Activated CD8-positive, alpha-beta memory T cell treated with anti-CD3 and anti-CD28 coated beads for 1 hour (primary cell): ENCODE measurements at places on chromosomes 2 and 18.

DNA sequence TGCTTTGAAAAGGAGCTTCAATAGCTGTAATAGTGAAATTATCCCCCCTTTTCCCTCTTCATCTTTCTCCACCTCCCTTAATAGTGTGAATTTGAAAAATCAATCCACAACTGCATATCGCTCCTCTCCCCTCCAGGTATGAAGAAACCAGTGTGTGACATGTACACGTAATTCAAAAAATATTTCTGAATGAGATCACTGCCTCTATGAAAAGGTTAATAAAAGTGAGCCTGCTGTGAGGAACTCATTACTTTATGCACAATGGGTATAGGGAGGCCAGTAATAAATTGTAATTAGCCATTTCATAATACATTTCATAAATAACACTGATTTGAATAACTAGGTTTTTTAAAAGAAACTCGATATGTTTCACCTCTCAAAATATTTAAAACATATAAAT lies 209.0 kb upstream of the KYNU start:
- no peak for DNase-seq

DNA sequence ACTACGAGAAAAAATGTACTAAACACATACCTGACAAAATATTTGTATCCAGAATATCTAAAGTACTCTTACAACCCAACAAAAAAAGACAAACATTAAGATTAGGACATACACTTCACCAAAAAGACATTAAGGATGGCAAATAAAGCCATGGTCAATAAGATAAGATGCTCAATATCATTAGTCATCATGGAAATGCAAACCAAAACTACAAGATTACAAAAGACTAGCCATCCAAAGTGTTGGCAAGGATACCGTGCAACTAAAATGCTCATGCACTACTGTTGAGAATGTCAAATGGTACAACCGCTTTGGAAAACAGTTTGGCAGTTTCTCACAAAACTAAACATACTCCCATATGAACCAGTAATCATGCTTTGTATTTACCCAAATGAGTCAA lies 29.7 kb downstream of the MAP3K2 start:
- DNase-seq, result no peak

DNA sequence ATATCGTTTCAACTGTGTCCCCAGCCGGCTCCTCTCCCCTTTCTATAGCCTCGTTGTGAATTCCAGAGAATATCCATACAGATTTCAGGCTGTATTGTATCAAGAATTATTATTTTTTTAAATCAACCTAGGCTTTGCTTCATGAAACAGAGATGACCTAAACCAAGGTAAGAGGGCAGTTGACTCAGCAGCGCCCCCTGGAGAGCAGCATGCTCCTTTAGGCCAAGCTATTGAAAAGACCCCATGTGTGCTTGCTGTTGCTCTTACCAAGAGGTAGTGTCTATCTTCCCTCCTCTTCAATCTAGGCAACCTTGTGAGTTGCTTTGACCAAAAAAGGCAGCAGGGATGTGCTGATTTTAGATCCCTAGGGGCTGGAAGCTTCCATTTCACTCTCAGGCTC lies 426.7 kb upstream of the SMIM21 start:
- DNase-seq, result no peak

- DNase-seq, result no peak
Measured at GRCh38 chr2:105592288-105592687, 152.4 kb upstream of the NCK2 start.

GRCh38 chr2:127884436-127884835 lies 1.3 kb downstream of the AMMECR1L start:
- DNase-seq, result no peak

GRCh38 chr2:150729495-150729955 lies 242.1 kb upstream of the RND3 start:
- DNase-seq, result no peak

GRCh38 chr2:234502285-234502918 lies 5.5 kb upstream of the ARL4C start:
- DNase-seq, result no peak

GRCh38 chr2:169649278-169649677 lies 44.9 kb downstream of the CFAP210 start:
- no peak for DNase-seq

- no peak for DNase-seq
Measured at GRCh38 chr2:58195662-58196061, 45.5 kb downstream of the FANCL start.

- DNase-seq, result peak; percentile 26
Measured at GRCh38 chr18:13217466-13217961, 1.0 kb upstream of the LDLRAD4 start.

GRCh38 chr18:36398419-36398818 lies 100.9 kb downstream of the FHOD3 start:
- DNase-seq, result no peak

DNA sequence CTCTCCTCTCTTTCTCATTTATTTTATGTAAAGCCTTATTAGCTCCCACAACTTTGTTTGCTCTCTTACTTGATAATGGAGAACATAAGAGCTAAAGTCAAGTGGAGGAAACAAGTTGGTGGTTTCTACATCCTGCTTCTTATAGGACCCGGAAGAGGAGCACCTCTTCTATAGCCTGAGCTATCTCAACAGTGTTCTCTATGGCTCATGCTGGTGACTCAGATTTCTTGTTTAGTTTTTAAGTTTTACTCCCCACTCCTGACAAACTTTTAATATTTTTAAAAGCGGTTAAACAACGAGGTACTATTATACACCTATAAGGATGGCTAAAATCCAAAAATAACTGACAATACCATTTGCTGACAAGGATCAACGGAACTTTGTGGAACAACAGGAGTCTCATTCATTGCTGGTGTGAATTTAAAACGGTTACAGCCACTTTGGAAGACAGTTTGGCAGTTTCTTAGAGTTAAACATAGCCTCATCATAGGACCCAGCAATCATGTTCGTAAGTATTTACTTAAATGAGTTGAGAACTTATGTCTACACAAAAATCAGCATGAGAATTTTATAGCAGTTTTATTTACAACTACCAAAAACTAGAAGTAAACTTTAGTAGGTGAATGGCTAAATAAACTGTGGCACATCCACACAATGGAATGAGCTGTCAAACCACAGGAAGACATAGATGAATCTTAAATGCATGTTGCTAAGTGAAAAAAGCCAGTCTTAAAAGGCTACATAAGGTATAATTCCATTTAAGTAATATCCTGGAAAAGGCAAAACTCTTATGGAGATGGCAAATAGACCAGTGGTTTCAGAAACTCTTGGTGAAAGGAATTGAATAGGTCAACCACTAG lies 12.7 kb upstream of the CDC42EP3 start:
- DNase-seq, result no peak

- no peak for DNase-seq
Measured at GRCh38 chr2:220465700-220466099, 838.3 kb downstream of the SLC4A3 start.

DNA sequence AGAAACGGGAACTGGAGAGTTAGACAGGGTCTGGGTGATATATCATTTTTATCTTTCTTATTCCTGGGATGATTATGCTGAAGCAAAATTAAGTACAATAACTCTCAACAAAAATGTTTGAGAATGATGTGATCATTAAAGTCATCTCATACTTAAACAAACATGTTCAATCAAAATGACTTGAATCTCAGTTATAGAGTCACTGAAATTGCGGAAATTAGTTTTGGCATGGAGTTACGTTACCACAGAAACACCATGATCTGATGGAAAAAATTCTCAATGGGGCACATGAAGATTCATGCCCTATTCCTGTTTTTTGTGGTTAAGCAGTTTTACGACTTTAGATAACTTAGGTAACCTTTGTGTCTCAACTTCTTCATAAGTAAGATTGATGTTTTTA lies 757.7 kb downstream of the EPHA4 start:
- no peak for DNase-seq

DNA sequence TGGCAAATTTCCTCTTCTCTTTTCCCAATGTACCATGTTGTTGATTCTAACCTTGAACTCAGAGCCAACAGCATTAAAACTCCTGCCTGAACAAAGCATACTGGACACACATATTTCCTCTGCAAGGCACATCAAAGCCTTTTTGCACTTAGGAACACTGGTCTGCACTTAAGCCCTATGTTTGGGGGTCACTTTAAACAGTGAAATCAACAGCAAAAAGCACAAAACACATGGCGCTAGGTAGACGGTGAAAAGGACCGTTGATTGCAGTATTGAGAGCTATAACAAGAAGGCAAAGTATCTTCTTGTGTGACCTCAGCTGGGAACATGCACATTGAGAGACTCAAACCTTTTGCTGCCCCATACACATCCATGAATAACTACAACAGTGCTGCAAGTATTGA lies 83.9 kb upstream of the SH3BP4 start:
- no peak for DNase-seq

- no peak for DNase-seq
Measured at GRCh38 chr2:187117483-187117882, 268.5 kb upstream of the ZSWIM2 start.

GRCh38 chr2:188785061-188785460 lies 189.1 kb upstream of the COL3A1 start:
- DNase-seq, result no peak

- DNase-seq, result no peak
Measured at GRCh38 chr2:17557596-17557995, 17.1 kb downstream of the VSNL1 start.

GRCh38 chr2:188477564-188478103 lies 186.0 kb downstream of the GULP1 start:
- no peak for DNase-seq

- no peak for DNase-seq
Measured at GRCh38 chr2:206250041-206250897, 24.2 kb upstream of the ZDBF2 start.

- DNase-seq, result no peak
Measured at GRCh38 chr2:68687018-68687417, 43.6 kb downstream of the PROKR1 start.

DNA sequence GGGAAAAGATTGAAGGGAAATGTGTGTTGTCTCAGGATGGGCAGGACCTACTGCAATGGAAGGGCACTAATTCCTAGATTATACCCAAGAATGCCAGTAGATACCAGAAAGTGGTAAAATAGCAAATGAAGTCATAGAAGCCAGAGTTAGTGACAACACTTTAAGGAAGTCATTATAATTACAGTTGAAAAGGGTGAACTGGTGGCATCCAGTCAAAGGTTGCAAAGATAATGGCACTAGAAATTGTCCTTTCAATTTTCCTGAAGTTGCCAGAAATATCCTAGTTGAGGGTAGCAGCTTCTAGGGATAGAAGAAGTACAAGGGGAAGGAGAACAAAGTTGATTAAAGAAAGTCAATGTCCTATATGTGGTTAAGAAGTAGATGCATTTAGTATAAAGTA lies 68.8 kb upstream of the GLS start:
- no peak for DNase-seq

GRCh38 chr2:109239720-109240119 lies 110.7 kb downstream of the SH3RF3 start:
- DNase-seq, result no peak

DNA sequence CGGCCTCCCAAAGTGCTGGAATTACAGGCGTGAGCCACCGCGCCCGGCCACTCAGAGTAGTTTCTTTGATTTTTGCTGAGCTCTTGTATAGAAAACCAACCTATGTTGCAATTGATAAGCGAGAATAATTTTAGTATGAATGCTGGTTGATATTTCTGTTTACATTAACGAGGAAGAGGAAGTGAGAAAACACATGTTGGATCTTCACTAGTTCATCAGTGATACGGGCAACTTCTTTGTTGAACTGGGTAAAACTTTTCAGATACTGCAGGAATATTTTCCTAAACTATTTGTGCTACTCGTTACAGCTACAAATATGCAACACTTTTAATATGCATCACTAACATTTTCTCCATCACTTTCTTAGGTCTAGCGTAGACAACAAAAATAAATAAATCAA lies 67.9 kb upstream of the SLC25A52 start:
- no peak for DNase-seq

GRCh38 chr2:161965994-161966393 lies 108.0 kb downstream of the DPP4 start:
- no peak for DNase-seq

GRCh38 chr18:32302806-32303205 lies 113.0 kb downstream of the MEP1B start:
- no peak for DNase-seq

DNA sequence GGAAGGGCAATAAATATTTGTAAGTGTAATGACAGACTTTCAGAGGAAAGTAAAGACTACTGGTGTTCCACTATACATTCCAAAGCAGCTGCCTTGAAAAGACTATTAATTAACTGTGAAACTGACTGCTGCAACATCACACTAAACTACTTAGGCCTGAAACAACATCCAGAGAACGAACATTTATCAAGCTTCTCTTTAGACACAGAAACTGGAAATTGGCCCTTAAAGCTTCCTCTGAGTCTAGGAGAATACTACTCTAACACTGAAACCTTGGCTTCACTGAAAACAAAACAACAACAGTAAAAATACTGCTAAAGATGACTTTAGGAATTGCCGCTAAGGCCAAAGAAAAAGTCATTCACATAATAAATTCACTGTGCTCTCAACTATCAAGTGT lies 74.6 kb downstream of the ESCO1 start:
- DNase-seq, result no peak

GRCh38 chr2:148971547-148971946 lies 67.0 kb upstream of the LYPD6B start:
- DNase-seq, result no peak

GRCh38 chr18:8368512-8369217 lies 240.6 kb upstream of the RAB12 start:
- DNase-seq, result no peak

DNA sequence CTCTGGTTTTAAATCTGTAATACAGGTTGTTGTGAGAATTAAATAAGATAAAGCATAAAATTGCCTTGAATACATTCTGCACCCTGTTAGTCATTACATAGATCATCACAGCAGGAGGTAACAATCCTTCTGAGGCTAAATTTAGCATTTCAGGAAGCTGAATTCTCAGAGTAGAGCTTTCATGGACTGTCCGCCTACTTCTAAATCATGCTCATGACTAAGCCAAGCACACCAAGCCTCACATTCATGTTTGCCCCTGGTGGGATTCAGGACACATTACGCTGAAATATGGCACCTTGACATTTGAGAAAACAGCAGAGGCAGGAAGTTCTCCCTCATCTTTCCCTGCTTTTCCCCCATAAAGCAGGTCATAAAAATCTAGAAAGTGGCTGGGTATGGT lies 16.6 kb upstream of the PIK3C3 start:
- DNase-seq, result no peak

DNA sequence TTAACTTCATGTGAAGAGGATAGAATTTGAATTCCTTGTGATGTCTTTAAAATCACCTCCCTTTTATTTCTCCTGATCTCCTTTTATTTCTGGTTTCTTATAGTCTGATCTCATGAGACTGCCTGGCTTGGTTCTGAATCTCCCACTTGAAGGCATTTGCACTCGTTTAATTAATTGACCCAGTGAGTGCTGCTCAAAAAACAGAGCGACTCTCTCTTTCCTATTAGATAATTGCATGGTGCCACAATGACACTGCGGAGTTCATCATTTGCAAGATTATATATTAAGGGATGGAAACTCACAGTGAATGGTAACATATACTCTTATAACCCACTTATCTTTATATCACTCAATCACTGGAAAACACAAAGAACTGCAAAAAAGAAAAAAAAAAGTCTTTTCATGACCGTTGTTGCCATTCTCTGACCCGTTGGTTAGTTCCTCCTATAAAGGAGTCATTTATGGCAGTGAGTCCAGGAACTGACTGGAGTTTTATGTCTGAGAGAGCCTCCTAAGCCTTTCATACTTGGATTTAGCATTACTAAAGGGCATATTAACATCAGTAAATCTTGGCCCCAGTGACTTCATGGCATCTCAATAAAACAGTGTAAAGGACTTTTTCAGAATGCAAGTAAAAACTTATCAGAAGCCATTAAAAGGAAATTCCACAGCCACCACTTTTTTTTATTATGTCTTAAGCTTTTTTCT lies 103.3 kb upstream of the EPHA4 start:
- DNase-seq, result no peak

- no peak for DNase-seq
Measured at GRCh38 chr2:157442636-157443035, 1.3 kb downstream of the CYTIP start.
